Activated CD8-positive, alpha-beta memory T cell treated with anti-CD3 and anti-CD28 coated beads for 4 hours (primary cell): ENCODE measurements at places on chromosomes 4 and X.

GRCh38 chr4:2869659-2870058 lies 26.0 kb downstream of the ADD1 start:
- no peak for DNase-seq

DNA sequence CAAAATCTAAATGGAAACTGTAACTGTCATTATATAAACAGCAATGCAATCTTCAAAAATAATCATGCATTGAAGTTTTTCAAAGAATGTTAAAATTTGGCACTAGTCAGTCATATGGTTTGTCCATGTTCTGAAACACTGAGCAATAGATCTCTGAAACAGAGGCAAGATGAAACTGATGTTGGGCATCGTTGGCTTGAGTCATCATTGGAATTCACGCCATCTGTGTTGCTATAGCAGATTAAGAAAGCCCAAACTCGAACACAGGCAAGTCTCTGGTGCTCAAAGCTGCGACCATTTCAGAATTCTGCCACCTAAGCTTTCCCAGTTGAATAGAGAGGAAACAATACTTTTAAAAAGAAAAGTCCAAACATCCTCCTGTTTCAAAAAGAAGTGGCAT lies 114.1 kb upstream of the PPARGC1A start:
- DNase-seq, result no peak

DNA sequence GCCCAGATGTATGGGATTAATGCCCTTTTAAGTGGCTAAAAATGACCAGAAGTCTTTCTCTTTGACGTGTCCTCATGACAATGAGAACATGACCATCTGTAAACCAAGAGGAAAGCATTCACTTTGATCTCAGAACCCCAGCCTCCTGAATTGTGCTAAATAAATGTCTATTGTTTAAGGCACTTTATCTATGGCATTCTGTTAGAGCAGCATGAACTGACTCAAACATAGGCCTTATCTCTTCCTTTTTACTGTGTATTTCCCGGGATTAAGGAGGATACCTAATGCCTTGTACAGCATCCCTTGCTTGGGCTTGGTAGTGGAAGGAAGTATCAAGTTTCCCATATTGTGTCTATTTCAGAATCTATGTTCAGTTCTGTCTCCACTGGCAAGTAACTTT lies 47.2 kb upstream of the HS3ST1 start:
- no peak for DNase-seq

DNA sequence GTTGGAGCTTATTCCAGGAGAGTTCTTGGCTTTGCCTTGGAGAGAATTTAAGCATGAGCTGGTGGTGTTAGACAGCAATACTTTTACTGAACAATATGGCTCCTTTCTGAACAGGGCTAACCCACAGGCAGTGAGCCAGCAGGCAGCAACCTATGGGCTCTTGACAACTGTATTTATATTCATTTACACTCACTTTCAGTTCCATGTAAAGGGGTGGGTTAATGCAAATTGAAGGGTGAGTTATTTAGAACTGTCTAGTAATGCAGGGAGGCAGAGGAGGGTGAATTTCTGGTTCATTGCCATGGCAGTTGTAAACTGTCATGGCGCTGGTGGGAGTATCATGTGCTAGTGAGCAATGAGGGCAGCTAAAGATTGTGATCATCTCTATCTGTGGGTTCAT lies 15.7 kb downstream of the FOXR2 start:
- no peak for DNase-seq

DNA sequence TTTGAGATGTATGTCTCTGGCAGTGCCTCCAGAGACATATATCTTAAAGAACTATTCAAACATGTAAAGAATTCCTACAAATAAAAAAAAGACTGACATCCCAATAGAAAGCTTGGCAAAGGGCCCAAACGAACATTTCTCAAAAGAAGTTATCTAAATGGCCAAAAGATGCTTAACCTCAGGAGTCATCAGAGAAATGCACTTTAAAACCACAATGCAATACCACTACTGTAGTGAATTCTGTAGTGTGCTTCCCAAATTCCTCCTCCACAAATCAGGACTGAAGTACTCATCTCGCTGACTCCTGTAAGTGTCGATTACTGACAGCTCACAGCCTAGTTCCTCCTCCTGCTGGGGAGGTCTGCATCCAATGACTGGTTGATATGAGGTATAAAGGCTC lies 129.0 kb upstream of the MAMLD1 start:
- no peak for DNase-seq

DNA sequence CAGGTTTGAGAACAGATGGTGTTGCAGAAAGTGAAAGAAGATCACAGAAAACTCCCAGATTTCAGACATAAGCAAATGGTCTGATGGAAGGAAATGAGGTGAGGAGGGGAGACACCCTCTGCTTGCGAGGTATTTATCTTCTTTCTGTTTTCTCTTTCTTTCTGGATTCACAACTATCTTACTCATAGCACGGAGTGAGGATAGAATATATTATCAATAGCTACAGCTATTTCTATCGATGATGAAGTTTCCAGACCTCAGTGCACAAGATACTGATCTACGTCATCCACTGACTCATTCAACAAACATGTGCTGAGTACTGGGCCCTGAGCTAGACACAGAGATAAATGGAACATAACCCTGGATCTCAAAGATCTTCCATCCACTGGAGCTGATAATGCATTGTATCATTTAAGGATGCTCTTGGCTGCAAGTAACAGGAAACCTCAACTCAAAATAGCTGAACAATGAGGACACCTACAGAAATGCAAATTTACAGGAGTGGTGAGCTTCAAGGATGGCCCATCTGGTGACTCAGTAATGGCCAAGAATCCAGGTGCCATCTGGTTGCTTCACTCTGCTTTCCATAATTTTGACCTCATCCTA lies 21.2 kb downstream of the SLC2A9 start:
- DNase-seq, result no peak

- DNase-seq, result no peak
Measured at GRCh38 chr4:139802488-139802887, 136.9 kb downstream of the MGST2 start.

DNA sequence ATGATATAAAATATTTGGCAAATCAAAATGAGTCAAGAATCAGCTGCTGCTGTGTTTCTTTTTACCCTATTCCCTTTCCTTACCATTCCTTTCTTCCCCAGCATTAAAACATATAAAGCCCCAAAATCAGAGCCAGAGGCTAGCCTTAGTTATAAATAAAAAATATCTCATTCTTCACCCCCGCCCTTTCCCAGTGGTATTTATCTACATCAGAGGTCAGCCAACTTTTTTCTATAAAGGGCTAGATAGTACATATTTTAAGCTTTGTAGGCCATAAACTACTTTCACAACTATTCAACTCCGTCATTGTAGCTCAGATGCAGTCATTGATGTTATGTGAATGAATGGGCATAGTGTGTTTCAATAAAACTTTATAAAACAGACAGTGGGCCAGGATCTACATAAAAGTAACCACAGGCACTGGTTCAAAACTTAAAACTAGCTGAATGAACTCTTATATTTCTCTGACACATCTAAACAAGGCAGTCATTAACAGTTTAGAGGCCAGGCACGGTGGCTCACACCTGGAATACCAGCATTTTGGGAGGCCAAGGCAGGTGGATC lies 30.5 kb upstream of the TCEANC start:
- DNase-seq, result no peak

DNA sequence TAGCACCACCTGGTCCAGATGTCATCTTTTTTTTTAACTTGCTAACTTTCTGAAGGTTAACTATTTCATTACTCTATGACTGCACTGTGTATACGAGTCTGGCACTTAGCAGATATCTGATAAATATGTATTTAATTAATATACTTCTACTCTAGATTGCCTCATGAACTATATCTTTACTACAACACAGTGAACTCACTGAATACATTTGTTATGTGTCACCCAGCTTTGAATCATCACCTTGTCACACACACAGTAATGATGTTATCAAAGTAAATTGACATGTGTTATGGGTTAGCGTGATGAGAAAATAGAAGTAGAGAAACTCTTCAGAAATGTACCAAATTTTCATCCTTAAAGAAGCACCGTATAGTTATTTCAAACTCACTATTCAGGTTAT lies 419.3 kb upstream of the ADGRL3 start:
- no peak for DNase-seq

DNA sequence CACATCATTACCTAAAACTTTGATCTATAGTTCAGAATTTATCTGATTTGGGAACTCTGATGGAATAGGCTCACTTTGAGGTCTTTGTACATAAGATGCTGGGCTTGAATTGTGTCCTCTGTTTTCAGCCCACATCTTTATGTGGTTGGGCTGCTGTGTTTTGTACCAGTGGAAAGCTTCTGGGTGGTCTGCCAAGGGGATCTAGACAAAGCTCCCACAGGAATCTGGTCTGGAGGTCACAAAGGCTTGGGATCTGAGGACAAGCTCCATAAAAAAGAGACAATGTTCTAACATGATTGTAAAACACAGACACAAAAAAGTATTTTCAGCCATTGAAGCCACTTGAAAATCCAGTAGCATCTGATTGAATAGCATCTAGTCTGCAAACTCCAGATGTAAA lies 393.5 kb upstream of the PITX2 start:
- no peak for DNase-seq

DNA sequence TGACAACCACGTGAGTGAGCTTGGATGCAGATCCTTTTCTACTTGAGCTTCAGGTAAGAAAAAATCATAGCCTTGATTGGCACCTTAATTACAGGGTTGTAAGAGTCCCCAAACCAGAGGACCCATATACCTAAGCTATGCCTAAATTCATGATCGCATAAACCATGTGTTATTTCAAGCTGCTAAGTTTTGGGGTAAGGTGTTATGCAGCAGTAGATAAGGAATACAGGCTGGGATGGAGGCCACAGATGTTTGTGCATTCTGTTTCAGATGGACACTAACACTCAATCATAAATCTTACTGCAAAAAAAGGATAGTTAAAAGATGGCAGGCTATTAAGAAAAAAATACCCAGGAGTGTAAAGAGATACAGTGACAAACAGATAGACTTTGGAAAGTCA lies 112.3 kb downstream of the ASB9 start:
- no peak for DNase-seq

GRCh38 chr4:53730031-53730805 lies 138.9 kb upstream of the LNX1 start:
- DNase-seq, result no peak

- DNase-seq, result no peak
Measured at GRCh38 chrX:112377481-112377880, 294.9 kb upstream of the TRPC5 start.

GRCh38 chr4:182415116-182415515 lies 171.9 kb downstream of the TENM3 start:
- no peak for DNase-seq

DNA sequence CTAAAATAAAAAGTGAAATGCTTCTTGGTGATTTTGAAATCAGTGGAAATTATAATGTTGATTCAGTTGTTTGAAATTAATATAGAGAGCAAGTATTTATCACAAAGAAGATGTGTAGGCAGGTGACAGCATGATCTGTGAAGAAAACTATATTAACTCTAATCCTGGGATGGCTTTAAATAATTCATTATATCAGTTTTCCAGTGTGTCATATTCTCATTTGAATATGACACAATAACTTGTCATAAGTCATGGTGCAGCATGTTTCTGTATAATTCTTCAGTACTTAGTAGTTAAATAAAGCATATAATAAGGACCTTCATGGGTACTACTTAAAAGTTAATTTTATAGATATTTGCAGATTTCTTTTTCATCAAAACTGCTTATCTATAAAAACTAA lies 573.6 kb downstream of the INPP4B start:
- DNase-seq, result no peak

- no peak for DNase-seq
Measured at GRCh38 chrX:44459501-44459900, 83.2 kb downstream of the FUNDC1 start.

GRCh38 chrX:41634284-41634683 lies 54.5 kb upstream of the GPR34 start:
- no peak for DNase-seq

- DNase-seq, result no peak
Measured at GRCh38 chr4:165921546-165921945, 48.5 kb downstream of the TLL1 start.

- DNase-seq, result no peak
Measured at GRCh38 chr4:137206781-137207180, 325.5 kb downstream of the PCDH18 start.

DNA sequence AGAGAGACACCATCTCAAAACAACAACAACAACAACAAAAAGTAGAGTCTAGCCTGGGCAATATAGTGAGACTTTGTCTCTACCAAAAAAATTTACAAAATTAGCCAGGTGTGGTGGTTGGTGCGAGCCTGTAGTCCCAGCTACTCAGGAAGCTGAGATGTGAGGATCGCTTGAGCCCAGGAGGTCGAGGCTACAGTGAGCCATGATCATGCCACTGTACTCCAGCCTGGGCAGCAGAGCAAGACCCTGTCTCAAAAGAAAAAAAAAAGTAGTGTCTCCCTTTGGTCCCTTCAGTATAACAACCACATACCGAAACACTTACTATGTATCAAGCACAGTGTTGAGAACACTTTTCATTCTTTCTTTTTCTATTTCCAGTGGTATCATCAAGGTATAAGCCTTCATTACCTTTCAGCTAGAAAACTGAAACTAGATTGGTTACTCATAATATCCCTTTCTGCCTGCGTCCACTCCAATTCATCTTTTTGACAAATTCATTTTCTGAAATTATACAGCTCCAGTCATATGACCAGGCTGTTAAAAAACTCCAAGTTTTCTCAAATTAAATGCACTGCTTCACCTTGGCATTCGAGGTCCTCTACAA lies 54.1 kb downstream of the RPS6KA3 start:
- no peak for DNase-seq

DNA sequence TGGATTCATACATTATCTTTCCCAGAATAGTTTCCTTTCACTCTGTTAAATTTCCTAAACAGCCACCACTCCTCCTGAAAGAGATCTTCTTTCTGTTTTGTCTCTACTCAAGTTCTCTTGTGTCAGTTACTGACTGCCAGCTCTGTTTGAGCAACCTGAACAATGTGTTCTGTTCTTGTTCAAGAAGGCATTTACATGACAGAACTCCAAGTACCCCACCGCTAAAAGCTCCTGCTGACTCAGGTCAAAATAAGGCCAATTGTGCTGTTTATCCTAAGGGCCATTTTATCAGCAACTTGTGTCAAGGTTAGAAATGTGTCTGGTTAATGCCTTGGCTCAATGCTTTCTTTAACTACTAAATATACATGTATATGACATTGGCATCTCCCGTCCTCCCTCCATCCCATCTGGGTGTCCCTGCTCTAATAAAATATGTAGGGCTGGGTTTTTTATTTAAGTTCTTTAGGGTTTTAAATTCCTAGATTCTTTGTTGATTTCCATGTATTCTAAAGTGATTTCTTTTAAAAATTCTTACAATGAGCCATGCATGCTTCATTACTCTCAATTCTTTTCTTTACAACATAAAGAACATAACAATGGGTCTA lies 144.3 kb upstream of the PAQR3 start:
- DNase-seq, result no peak

- no peak for DNase-seq
Measured at GRCh38 chr4:175252642-175253041, 334.5 kb downstream of the ADAM29 start.

GRCh38 chr4:122663291-122663690 lies 42.4 kb upstream of the IL21 start:
- DNase-seq, result no peak

- DNase-seq, result no peak
Measured at GRCh38 chr4:6184169-6184568, 16.2 kb downstream of the JAKMIP1 start.

- no peak for DNase-seq
Measured at GRCh38 chr4:20615486-20616260, 84.6 kb upstream of the PACRGL start.
